ENCODE measurements at places on chromosomes 13 and 19.

DNA sequence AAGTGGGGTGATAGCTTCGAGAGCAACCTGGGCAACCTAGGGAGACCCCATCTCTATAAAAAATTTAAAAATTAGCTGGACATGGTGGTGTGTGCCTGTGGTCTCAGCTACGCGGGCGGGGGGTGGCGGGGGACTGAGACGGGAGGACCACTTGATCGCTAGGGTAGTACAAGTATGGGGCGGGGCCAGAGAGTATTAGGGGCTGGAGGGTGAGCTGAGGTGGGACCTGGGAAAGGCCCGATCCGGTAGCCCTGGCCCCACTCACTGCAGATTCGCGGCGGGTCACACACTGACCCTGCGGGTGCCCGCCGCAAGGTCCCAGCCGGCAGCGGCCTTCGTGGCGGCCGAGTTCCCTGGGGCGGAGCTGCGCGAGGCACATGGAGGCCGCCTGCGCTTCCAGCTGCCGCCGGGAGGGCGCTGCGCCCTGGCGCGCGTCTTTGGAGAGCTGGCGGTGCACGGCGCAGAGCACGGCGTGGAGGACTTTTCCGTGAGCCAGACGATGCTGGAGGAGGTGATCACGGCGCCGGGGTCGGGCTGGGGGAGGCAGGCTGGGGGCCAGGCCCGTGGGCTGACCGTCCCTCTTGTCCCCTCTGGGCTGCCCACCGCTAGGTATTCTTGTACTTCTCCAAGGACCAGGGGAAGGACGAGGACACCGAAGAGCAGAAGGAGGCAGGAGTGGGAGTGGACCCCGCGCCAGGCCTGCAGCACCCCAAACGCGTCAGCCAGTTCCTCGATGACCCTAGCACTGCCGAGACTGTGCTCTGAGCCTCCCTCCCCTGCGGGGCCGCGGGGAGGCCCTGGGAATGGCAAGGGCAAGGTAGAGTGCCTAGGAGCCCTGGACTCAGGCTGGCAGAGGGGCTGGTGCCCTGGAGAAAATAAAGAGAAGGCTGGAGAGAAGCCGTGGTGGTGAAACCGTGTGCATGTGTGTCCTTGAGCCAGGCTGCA, 2.0 kb upstream of the ARHGAP45 start:
- no peak for DNase-seq

- DNase-seq, result no peak
Observed at GRCh38 chr19:50255115-50255514, 51.7 kb downstream of the MYH14 start.

- DNase-seq, result no peak
Observed at GRCh38 chr13:41284512-41285288, 21.3 kb upstream of the MTRF1 start.

DNA sequence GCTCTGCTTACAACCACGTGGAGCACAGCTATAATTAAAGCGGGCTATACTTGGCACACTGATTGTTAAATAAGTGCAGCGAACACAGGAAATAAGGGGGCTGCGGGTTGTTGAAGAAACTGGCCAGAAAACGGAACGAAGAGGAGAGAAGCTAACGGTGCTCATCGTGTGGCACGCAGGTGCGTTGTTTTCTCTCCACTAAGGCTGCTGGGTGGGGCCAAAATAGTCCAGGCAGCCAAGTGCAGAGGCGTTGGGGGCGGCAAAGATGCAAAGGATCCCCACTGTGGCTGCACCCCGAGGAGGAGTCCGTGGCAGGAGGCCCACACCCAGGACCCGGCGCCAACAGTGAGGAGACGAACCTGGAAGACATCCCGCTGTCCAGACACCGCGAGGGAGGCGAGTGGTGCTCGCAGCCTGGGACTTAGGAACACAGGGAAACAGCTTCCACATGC, 8.1 kb upstream of the ARL11 start:
- DNase-seq, result no peak

DNA sequence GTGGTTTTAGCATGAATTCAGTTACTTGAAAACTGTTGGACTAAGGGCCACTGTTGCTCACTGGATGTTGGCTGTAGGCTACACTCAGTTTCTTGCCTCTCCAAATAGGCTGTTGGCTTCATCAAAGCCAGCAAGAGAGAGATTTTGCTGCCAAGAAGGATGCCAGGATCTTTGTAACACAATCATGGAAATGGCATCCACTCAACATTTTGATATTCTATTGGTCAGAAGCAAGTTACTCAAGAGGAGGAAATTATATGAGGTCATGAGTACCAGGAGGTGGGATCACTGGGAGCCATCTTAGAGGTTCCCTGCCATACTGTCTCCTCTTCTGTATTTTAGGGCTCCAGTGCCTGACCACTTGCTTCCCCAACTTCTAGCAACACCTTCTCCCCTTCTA, 30.6 kb downstream of the SYDE1 start:
- no peak for DNase-seq

GRCh38 chr13:30859326-30859725, 46.7 kb upstream of the MEDAG start:
- no peak for DNase-seq

- DNase-seq, result no peak
Observed at GRCh38 chr19:54317108-54317964, 4.4 kb upstream of the LILRA5 start.

DNA sequence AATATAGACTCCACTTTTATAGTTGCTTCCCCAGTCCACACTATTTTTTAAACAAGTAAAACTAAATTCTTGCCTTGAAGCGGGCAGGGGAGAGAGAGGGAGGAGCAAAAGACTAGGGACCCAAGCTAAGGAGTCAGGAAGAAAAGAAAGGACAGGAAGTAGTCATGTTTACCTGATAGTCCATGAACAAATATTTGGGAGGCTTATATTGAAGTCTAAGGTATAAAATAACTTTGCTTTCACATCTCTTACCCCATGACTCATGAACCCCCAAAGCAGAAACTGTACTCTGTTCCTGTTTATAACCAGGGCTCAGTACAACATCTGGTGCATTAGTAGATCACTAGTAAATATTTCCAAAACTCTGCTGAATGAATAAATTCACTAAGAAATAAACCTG, 67.3 kb downstream of the ZAR1L start:
- DNase-seq, result no peak

- no peak for DNase-seq
Observed at GRCh38 chr19:7247155-7247554, 47.1 kb downstream of the INSR start.

DNA sequence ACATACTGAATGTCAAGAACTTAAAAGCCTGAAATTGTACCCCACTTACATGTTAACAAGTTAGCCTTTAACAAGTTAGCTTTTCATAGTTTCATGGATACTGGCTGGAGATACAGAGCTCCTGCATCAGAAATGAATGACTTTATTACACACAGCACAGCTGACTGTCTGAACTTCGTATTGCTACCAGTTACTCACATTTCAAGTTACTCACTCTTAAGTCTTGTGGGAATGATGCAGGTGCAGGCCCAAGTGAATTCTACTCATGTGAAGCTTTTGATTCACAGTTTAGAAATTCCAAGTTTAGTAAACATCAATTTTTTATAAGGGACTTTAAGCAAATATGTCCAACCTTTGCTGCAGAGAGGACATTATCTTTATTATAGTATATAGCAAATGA, 762.2 kb upstream of the PRR20A start:
- no peak for DNase-seq

DNA sequence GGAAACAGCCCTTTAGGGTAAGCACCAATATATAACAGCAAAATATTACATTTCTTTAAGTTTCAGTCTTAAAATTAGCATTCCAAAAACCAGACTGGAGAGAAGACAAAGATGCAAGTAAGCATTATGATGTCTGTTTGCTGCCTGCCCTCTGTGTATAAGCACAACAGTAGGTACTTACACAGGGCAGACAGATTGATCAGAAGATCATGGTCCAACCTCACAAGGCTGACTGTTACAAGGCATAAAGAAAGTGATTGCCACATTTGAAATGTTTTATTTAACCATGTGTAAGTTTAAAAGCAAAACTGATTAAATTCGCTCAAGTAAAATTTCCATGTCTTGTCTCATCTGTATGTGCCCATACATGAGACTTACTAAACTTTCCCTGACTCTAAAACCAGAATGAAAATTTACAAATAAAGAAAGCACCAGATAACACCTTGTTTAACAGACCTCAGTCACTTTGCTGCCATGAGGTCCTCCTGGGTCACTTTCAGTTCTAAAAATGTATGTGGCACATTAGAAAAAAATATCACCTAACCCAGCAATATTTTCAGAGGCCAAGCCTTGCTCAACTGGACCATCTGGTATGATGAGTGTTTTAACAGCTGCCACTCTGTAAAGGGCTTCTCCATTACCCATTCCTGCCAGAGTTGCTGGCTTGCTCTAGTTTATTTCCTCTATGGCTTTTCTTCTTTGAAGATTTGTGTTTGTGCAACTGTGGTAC, 297.0 kb downstream of the RBM26 start:
- no peak for DNase-seq

DNA sequence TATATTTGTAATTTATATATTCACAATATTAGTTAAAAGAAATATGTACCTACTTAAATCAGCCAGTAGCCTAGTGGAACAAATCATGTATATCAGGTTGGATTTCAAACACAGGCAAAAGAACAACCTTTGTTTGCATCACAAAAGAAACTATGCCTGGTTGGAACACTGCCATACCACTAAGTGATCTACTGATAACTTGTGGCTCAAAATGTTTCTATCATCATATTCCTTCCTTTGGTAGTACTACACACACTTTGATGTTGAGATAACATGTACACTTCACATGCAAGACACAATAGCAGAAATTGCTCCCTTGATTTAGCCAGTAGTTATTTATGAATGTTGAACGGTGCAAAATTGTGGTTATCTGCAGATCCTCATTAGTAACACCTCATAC, 146.0 kb upstream of the GPC6 start:
- no peak for DNase-seq

GRCh38 chr13:35891507-35892441, 239.4 kb downstream of the DCLK1 start:
- DNase-seq, result no peak

GRCh38 chr19:50519006-50519575, 5.4 kb upstream of the ASPDH start:
- DNase-seq, result no peak

Measured in cortex of kidney (tissue), 1 donor.